HuH-7.5 (cell line): ENCODE measurements at places on chromosomes 3 and 15.
A peak's percentile ranks its signal among the peaks of the same experiment; 100 is the strongest.

DNA sequence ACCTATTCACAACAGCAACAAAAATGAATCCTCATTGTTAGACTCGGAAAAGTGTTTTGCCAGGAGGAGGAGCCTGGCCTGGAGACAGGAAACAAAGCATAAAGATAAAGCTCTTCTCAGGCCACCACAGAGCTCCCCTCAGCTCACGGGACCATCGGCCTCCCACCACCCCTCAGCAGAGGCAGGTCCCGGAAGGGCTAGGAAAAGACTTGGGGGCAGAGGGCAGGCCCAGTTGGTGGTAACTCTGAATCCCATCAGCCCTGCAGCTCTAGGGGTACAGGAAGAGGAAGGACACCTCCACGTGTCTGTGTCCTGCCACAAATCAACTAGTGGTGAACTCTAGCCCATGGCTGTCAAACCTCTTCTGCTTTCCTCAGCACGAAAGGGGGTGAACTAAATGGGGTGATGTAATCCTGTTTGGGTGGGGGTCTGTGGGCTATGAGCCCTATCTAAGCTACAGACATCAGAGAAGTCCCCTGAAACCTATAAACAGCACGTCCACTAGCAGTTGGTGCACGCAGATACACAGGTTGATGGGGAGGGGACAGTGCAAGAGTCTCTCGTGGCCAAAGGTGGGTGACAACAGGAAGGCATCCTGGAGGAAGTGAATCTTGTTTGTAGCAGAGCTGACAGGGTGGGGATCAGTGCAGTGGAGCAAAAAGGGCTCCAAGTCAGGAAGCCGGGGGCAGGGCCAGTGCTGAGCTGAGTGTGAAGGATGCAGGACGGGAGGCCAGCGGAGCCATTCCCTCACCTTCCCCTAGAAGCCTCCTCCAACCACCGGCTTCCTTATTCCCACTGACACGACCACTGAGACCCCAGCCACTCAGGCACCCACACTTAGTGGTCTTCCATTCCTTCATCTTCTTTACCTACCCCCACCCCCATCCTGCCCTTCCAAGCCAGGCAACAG lies 111.1 kb upstream of the HACD2 start:
- no peak for DNase-seq

DNA sequence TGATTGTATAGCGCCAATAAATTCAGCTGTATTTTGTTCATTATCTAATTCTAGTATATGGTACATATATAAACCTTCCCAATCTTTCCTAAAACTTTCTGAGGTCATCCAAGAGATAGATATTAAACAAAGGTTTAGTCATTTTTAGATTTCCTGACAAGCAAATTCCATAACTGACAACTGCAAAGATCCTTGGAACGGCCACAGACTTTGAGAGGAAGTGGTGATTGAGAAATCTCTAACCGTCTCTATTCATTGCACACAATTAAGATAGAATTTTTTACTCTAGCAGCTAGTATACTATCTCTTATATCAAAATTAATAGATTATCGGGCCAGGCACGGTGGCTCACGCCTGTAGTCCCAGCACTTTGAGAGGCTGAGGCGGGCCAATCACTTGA lies 4.7 kb downstream of the CSNK1G1 start:
- DNase-seq = no peak

- no peak for DNase-seq
These were observed 27.2 kb downstream of the OXSM start for GRCh38 chr3:25817107-25817506.

DNA sequence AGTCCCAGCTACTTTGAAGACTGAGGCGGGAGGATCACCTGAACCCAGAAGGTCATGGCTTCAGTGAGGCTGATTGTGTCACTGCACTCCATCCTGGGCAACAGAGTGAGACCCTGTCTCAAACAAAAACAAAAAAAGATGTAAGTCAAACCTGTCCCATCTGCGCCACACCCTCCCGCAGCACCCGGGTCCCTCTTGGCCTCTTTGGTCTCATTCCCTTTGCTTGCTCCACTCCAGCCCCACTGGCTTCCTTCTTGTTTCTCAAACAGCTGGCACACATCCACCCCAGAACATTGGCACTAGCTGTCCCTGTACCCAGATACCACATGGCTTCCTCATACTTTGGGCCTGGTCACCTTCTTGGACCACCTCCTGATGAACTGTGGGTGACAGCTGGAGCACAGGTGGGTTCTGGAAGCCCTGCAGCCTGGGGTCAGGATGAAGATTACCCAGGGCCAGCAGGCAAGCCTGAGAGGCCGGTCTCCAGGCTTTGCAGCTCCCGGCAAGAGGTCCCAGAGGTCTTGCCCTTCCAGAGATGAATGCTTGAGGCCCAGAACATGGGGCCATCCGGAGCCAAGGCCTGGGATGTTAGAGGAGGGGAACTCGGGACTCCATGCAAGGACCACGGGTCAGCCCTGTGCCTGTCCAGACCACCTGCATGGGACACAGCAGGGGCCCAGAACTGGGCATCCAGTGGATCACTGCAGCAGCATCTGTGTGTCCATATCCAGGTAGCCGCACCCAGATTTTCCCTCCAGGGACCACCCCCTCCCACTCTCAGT lies 10.9 kb upstream of the GATA2 start:
- DNase-seq = no peak

- no peak for DNase-seq
These were observed 76.7 kb upstream of the FAM3D start for GRCh38 chr3:58743296-58743695.

DNA sequence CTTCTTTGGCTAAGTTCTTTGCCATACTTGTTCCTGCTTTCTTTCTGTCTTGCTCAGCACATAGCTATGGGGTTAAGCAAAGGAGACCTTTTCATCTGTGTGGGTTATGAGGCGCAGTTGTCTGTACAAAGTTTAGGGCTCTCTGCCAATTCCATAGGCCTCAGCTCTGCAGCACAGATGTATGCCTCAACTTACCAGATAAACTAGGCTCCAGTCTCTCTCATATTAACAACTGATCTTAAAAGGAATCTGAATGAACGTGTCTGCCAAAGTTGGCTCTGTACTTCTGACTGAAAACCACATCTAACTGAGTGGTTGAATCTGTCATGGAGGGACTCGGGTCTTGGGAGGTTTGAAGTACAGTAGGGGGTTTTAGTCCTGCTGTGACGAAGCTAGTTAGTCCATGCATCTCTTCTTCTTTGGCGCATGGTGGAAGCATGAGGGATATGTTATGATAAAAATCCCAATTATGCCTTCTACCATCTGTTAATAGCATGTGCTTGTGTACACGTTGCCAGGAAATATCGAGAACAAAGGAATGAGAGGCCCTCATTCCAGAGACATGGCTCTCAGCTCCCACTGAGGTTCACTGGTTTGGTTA lies 114.6 kb upstream of the TSC22D2 start:
- no peak for DNase-seq

GRCh38 chr3:141112686-141113297 lies 61.6 kb downstream of the SPSB4 start:
- DNase-seq = no peak

DNA sequence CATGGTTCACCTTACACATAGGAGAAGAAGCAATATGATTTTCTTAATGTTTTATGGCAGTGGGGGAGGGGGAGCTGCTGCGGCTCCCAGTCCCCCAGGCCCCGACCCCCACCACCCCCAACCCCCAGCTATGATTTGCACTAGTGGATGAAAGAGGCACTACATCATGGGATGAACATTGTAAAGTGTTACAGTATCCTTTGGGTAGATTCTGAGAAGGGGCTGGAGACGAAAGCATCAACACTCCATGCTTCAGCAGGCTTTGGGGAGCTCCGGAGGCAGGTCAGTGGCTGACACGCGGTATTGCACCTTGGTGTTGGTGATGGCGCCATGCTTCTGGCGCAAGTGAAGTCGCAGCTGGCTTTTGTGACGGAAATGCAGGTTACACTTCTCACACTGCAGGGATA lies 19.9 kb upstream of the RTP2 start:
- no peak for DNase-seq

GRCh38 chr3:127478922-127479321 lies 111.6 kb downstream of the TPRA1 start:
- DNase-seq = no peak

- DNase-seq = no peak
These were observed 77.9 kb downstream of the SPSB4 start for GRCh38 chr3:141129049-141129448.

DNA sequence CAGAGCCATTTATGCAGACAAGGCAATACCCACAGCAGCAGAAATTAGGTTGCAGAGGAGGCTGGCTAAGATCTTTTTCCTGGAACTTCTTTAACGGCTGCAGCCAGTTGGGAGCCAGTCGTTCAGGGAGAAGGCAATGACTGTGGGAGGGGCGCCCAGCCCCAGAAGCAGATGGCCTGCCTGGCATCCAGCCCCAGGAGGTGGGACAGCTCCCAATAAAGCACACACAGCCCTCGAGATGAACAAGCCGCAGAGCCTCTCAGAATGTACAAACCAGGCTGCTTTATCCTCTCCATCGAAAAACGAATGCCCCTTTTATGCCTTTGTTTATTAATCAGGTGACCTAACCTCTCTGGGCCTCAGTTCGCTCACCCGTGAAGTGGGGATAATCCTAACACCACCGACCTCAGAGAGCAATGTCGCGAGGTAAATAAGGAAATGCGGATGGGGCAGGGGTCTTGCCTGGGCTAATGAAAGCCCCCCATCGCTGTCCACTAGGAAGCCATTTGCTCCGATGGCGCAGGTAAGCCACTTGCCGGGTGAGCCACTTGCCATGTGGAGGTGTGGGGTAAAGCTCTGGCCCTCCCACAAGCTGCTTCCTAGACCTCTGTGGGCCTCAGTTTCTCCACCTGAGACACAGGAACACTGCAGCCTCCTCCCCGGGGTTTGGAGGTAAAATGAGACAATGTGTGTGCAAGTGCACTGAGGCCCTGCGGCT lies 35.8 kb downstream of the MGLL start:
- no peak for DNase-seq

GRCh38 chr3:194069421-194070219 lies 66.3 kb upstream of the HES1 start:
- DNase-seq = peak; percentile 75

GRCh38 chr15:77168141-77168540 lies 97.2 kb upstream of the TSPAN3 start:
- no peak for DNase-seq

GRCh38 chr15:77461486-77461885 lies 40.8 kb downstream of the HMG20A start:
- no peak for DNase-seq

DNA sequence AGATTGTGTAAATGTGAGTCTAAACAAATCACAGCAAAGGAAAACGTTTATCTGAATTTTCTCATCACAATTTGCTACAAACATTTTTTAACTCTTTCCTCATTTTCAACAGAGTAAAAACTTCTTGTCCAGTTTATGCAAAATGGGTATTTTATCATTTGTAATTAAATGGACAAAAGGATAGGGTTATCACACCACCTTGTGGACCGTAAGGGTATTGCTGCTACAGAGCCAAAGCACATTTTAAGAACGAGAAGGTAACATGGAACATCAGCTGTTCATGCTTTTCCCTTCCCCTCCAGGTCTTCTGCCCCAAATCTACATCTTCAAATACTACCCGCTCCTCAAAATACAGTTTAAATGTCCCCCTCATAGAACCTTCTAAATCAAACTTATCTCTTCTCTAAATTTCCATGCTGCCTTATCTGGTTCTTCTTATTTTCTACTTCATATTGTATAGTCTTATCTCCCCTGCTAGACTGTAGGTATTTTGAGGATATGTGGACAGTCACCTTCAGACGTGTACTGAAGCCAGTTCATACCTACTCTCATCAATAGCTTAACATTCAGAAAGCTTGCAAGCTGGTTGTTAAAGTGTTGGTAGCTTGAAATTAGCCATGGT lies 12.8 kb upstream of the SETMAR start:
- DNase-seq = no peak

DNA sequence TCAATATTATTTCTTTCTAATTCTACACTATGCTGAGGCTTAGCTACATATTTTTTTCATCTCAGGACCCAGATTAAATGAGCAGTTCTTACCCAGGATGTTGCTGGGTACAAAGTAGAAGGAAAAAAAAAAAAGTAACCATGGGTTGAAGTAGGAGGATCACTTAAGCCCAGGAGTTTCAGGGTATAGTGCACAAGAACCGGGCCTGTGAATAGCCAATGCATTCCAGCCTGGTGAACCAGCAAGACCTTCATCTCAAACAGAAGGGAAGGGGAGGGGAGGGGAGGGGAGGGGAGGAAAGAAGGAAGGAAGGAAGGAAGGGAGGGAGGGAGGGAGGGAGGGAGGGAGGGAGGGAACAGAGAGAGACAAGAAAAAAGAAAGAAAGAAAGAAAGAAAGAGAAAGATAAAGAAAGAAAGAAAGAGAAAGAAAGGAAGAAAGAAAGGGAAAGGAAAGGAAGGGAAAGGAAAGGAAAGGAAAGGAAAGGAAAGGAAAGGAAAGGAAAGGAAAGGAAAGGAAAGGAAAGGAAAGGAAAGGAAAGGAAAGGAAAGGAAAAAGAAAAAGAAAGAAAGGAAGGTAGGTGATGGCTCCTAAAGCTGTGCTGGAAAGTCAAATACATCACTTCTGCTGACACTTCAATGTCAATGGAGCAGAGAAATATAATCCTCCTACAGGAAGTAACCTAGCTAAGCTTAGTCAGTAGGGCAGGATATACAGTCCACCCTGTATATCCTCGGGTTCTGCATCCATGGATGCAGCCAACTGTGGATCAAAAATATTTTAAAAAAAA lies 206.8 kb upstream of the TGFBR2 start:
- no peak for DNase-seq

DNA sequence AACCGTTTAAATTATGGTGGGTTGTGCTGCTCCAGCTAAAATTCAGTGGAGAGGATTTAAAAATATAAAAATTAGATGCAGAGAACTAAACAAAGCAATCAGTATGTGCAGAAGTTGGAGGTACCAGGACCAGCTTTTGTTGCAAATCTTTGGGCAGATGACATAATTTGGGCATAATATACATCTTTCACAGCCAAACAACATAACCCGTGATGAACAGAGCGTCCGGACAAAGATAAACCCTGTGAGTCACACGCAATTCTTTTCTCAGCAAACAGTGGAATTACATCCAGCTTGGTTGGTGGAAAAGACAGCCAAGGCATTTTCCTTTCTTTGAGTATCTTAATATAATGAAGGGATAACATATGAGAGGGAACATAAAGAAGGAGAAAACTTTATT lies 419.4 kb upstream of the ADAMTS9 start:
- DNase-seq = no peak

DNA sequence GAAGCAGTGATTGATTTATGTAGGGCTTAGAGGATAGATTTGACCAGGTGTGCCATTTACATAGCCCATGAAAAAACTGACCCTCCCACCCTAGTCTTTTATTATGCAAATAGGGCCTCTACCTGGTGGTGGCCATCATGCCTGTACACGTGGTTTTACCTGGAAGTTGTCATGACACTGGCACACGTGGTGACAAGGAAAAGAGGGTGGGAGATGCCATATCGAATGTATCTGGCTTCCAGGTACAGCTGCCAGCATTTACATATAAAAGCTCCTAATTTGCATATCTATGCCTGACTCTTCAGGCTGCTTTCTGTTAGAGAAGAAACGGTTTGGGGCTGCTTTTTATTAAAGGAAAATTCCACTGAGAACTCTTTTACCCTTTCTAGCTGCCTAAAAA lies 35.0 kb upstream of the DNAJC13 start:
- no peak for DNase-seq
